Ovary (tissue), 10 donors: ENCODE measurements at places on chromosomes 7 and 10. TPM values are rescaled to one million over a fixed set of nuclear protein-coding genes. Genes with fewer than 3 reads are reported as not detected.

DNA sequence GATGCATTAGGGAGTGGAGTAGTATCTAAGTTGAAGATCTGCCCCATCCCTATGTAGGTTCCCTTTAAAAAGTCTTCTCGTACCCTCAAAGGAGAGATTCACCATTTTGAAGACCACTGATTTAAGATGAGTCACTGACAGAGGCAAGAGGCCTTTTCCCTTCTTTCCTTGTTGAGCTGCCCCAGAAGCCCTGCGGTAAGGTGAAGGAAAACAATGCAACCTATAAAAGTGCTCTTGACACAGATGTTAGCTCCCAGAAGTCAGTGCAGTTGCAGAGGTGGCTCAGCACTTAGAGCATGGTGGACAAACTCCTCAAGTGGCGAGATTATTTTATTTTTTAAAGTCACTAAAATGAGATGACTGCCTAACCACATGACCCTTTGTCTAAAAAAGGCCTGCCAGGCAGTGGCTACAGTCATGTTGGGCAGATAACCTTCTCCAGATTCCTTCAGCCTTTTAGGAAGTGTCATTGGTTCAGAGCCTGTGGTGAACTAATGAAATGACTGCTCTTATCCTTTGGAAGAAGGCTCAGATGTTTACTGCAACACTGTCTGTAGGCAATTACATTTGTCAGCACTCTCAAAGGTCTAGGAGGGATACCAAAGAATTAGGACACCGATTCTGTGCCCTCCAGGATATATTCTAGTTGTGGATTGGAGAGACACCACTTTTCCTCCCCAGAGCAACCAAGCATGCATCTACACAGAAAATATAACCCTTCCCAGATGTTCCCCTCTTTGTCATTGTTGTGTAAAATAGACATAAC lies 88.7 kb downstream of the ARID5B start:
- peaks cover 10% of the 10 kb centered on the region for H3K4me1 ChIP-seq
- no peaks in the 10 kb centered on the region for H3K36me3 ChIP-seq
- no peak for DNase-seq

DNA sequence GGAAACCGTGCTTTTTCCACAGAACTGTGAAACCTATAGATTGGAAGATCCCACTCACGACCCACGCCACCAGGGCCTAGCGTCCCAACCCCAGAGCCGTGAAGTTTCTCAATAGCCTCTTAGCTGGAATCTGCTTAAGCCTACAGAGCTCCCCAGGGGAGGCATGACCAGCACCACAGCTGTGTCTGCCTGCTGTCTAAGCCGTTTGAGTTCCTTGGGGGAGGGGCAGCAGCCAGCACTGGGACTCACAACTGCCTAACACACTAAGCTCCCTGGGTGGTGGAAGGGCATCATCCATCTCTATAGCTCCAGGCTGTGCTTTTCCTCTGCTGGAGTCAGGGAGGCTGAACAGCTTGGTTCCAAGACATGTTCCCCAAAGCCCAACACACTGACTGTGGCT lies 26.0 kb upstream of the TMEM140 start:
- no peaks in the 10 kb centered on the region for H3K36me3 ChIP-seq
- H3K4me3 ChIP-seq, result no peak overlapping the region
- DNase-seq, result no peak
- no peaks in the 10 kb centered on the region for H3K27me3 ChIP-seq
- no peak overlapping the region for H3K27ac ChIP-seq

- H3K36me3 ChIP-seq, result no peaks in the 10 kb centered on the region
- H3K4me3 ChIP-seq, result no peak overlapping the region
- H3K27me3 ChIP-seq, result no peaks in the 10 kb centered on the region
- no peak overlapping the region for H3K27ac ChIP-seq
These were observed 12.1 kb downstream of the ZNF467 start for GRCh38 chr7:149761307-149761706.

DNA sequence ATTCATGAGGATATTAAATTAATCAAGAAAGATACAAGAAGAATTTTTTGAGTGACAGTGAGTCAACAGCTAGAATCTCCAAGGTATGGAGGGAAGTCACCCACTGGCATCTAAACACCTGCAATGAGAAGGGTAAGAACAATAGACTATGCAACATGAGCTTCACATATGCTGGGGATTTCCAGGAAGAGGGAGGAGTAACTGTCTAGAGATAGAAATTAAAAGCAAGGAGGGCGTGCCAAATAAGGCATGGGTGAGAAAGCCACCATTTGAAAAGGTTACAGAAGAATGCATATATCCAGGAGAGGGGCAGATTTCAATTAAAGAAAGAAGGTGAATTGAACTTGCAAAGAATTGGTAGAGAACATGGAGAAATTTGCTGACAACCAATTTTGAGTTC lies 365.7 kb downstream of the GPR37 start:
- DNase-seq, result no peak
- no peak overlapping the region for H3K27ac ChIP-seq
- H3K4me3 ChIP-seq, result no peak overlapping the region
- no peaks in the 10 kb centered on the region for H3K4me1 ChIP-seq
- no peaks in the 10 kb centered on the region for H3K27me3 ChIP-seq
- H3K36me3 ChIP-seq, result no peaks in the 10 kb centered on the region

DNA sequence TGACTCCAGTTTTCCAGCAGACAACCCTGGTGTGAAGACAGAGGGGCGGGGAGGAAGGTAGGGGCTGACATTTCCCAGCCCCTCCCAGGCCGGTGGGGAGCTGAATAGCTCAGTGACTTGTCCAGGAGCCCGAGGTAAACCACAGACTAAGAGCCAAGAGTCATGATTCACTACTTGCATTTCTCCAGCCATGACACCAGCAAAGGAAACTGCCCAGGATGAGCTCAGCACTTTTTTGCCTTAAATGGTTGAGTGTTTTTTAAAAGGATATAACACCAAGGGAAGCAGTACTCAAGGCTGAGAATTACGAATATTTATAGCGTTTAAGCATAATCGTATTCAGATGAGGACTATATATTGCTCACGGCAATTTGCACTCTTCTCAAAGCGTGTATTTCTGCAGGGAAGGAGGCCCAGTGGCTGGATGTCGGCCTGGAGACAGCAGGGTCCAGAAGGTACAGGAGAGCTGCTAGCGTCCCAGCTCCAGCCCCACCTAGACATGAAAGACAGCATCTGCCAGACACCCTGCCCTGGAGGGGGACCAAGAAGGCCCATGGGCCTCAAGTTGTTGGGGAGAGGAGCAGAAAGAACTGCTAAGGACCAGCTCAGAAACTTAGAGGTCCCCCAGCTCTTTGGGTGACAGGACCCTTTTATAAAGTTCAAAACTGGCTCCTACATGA lies 141.4 kb downstream of the GRID1 start:
- no peak for DNase-seq
- H3K4me1 ChIP-seq, result no peaks in the 10 kb centered on the region
- H3K27ac ChIP-seq, result no peak overlapping the region
- no peak overlapping the region for H3K4me3 ChIP-seq

- H3K27me3 ChIP-seq, result no peaks in the 10 kb centered on the region
- DNase-seq, result no peak
- no peaks in the 10 kb centered on the region for H3K4me1 ChIP-seq
- H3K4me3 ChIP-seq, result no peak overlapping the region
- no peaks in the 10 kb centered on the region for H3K36me3 ChIP-seq
- no peak overlapping the region for H3K27ac ChIP-seq
These were observed 159.3 kb downstream of the PTPN20 start for GRCh38 chr10:47070541-47070940.

DNA sequence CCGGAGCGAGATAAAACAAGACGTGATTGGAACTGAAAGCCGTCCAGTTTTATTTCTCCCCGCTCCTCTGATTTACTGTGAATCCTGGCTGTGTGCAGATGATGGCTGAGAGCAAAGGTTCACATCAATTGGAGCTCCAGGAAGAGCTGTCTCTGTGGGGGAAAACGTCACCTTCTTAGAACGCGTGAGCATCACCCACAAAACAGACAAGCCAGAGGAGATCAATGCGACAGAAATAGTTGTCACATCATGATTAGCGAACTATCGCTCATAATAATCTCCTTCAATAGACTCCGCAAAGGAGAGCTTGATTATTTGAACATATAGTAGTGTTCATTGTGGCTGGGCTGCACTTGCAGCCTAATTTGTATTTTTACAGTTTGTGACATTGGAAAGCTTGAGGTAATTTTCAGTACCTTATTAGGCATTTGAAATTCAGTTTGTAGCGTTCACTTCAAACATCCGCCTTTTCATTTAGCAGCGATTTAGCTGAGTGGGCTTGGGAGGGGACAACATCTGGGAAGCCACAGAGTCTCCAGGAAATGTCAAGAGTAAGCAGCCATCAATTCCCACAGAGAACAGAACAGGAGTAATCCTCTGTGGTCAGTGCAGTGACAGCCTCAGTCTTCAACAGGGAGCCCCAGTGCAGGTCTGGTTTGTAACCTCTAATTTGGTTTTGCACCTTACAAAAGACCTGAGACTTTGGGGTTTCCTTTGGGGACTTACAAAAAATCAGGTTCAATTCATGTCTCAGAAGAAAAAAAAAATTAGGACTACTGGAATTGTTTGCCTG lies 276.8 kb upstream of the PFKP start:
- H3K27ac ChIP-seq, result no peak overlapping the region
- no peaks in the 10 kb centered on the region for H3K36me3 ChIP-seq
- H3K4me1 ChIP-seq, result no peaks in the 10 kb centered on the region
- no peak overlapping the region for H3K4me3 ChIP-seq

DNA sequence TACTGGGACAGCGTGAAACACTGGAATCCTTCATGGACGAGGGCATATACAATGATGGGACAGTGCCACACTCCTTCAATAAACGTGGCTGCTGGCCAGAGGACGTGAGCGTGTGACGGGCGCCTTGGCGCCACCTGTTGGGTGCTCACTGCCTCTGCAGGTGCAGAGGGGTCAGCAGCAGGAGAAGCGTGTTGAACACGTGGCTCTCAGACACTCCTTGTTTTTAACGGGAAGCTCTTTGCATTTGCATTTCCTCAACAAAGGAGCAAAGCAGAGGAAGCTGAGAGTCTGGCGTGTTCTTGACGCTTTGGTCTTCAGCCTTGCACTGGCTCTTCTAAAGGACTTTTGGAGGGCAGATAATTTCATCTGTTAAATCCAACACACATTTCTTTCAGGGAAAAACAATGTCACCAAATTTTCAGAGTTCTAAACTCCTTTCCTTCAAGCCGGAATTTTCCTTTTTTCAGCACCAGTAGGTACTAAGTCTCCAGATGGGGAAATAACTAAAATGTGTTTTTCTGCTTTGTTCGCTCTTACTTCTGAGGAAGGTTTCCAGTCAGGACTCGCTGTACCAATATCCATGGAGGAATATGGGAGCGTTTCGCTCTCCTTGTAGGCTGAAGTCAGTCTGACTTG lies 2.9 kb upstream of the GET4 start:
- peak overlapping the region; percentile 85 for H3K27ac ChIP-seq
- peaks cover 18% of the 10 kb centered on the region for H3K4me1 ChIP-seq
- no peaks in the 10 kb centered on the region for H3K36me3 ChIP-seq
- H3K27me3 ChIP-seq, result no peaks in the 10 kb centered on the region

- no peak for DNase-seq
- no peak overlapping the region for H3K4me3 ChIP-seq
- no peaks in the 10 kb centered on the region for H3K36me3 ChIP-seq
- peaks cover 1% of the 10 kb centered on the region for H3K4me1 ChIP-seq
These were observed 262.8 kb upstream of the SHH start for GRCh38 chr7:156074982-156075615.

- no peaks in the 10 kb centered on the region for H3K4me1 ChIP-seq
- H3K27ac ChIP-seq, result no peak within 1 kb of the TSS
- DNase-seq, result no peak
- no peaks in the 10 kb centered on the region for H3K36me3 ChIP-seq
- no peak within 1 kb of the TSS for H3K4me3 ChIP-seq
These were observed at the start of gene AKR1C4 for GRCh38 chr10:5196702-5197113. AKR1C4 (plus strand) TSS chr10:5196837; CDS start chr10:5196868, 31 bp downstream.

DNA sequence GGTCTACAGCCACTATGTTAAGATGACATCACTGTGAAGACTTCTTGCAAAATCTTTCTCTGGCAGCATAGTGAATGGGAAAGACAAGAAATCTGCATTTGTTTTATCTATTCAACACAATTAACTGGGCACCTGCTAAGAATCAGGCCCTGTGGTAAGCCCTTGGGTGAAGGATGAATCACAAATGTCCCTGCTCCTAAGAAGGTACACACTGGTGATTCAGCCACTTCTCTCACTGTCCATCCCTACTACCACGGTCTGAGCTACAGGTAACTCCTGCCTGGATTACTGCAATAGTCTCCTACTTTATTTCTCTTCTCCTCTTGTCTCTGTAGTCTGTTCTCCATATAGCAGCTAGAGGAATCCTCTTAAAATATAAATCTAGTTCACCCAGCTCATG lies 116.1 kb downstream of the HIBADH start:
- peaks cover 1% of the 10 kb centered on the region for H3K4me1 ChIP-seq
- H3K36me3 ChIP-seq, result peaks cover 3% of the 10 kb centered on the region
- H3K4me3 ChIP-seq, result no peak overlapping the region
- no peaks in the 10 kb centered on the region for H3K27me3 ChIP-seq

DNA sequence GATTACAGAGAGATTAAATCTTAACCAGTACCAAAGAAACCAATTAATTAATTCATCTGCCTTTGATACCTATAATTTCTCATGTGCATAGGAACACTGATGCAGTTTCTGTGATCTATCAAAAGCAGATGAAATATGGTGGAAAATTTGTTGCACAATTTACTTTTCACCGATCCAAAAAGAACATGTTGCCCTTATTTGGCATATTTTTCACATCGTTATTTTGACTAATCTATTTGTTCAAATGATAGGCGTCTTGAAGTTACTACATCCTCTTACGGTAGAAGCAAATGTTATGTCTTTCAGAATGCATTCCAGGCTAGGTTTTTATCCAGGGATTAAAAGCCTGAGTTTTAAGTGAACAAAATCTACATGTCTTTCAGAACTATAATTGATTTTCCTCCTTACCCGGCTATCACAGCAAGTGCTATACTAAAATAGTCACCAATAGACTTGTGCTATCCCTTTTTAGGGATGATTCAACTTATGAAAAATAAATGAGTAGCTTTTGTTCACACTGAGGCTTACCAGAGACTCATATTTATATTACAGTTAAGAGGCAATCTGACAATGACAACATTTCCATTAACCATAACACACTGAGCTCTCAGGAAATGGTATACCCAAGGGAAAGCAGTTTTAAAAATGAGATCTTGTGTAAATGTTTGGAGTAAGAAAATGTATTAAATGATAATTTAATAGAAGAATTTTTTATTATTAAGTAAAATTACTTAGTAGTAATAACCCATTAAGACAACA lies 16.8 kb upstream of the TES start:
- H3K4me1 ChIP-seq, result no peaks in the 10 kb centered on the region
- no peaks in the 10 kb centered on the region for H3K36me3 ChIP-seq
- no peak overlapping the region for H3K27ac ChIP-seq
- DNase-seq, result no peak
- no peaks in the 10 kb centered on the region for H3K27me3 ChIP-seq
- H3K4me3 ChIP-seq, result no peak overlapping the region

Gene PALD1
- total RNA-seq, result 9.1 TPM

Gene ANKRD30A
- not detected for total RNA-seq

Gene DNAH11
- total RNA-seq, result 3.6 TPM

Gene CPVL
- total RNA-seq, result 10.6 TPM

Gene SEMA4G
- 24.9 TPM for total RNA-seq

Gene ELMO1
- 17.6 TPM for total RNA-seq

Gene TUBAL3
- 0.34 TPM for total RNA-seq
